ENCODE measurements at places on chromosomes 16 and 17.

DNA sequence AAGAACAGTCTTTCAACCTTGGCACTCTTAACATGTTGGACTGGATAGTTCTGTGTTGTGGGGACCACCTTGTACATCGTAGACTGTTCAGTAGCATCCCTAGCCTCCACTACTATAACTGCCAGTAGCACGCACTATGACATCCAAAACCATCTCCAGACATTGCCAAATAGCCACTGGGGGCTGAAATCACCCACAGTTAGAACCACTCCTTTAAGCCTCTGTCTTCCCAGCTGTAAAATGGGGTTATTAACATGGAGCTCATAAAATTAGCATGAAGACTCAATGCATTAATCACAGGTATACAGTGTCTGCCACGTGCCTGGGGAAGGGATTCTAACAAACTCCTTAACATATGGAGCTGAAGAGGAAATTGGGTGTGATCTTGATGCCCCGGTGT is 49.7 kb downstream of the LYRM1 start:
- no peak for DNase-seq

DNA sequence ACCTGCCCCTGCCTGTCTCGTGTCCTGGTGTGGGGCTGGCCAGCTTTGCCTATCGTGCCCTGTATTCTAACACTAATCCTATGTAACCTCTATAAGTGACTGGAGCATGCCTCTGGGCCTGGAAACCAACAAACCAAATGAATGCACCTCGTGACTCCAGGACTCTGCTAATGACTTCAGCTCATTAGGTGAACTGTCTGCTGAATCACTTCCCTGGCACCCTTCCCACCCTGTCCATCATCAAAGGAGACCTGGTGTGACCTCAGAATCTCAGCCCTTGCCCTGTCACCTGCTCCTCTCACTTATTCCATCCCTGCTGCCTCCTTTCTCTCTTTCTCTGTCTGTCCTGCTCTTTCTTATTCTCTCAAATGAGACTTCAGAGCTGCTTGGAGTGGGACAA is 322.4 kb downstream of the CBLN1 start:
- DNase-seq, result no peak

GRCh38 chr16:75792771-75793492 is 66.6 kb upstream of the CPHXL start:
- DNase-seq, result no peak

DNA sequence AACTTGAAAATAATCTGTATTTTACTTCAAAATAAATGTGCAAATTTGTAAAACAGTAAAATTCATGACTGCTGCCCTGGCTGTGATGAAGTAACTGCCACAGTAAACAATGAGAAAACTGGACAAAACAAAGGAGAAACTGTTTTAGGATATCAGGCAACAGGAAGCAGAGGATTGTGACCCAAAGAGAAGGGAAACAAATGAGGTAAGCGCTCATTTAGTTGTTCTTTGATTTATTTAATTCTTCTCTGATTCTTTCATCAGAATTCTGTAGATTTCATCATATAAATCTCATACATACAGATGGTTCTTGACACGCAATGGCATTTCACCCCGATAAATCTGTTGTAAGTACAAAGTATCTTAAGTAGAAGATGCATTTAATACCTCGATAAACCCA is 198.1 kb upstream of the AXIN2 start:
- no peak for DNase-seq

GRCh38 chr17:77957857-77958715 is at the start of gene TNRC6C:
TSS of gene TNRC6C (plus strand) at chr17:77958703. CDS start at chr17:78004207, 45,504 bp downstream.
- peak; percentile 99 for DNase-seq

DNA sequence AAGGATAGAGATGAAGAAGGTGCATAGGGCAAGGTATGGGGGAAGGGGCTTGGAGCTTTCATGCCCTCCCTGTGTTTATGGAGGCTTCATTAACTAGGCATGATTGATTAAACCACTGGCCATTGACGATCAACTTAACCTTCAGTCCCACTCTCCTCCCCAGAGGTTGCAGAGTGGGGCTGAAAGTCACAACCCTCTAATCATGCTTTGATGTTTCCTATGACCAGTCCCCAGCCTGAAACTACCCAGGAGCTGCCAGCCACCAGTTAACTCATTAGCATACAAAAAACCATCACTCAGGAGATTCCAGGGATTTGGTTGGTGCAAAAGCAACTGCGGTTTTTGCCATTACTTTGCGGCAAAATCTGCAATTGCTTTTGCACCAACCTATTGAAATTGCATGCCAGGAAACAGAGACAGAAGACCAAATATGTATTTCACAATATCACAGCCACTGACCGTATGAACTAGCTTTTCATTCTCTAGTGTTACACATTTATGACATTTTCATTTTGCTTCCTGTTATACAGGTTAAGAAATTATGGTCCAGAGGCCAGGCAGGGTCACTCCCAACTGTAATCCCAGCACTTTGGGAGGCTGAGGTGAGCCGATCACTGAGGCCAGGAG is 5.4 kb downstream of the GFOD2 start:
- no peak for DNase-seq

GRCh38 chr17:34669511-34669910 is 90.1 kb downstream of the TMEM132E start:
- no peak for DNase-seq

DNA sequence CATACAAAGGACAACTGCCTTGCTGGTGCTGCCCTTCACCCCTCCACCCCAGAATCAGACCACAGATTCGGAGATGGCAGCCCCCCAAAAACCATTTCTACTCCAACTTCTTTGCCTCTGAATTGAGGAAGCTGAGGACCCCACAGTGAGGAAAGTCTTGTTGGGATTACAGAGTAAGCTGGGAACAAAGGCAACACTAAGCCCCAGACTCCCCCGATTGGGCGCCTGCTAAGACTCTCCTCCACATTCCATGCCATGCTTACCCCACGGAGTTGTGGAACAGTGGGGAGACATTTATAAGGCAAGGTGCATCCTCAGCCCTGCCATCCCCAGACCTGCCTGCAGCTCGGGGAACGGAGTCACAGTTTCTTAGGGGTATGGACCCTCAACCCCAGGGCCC is 1.9 kb downstream of the GIT1 start:
- DNase-seq, result no peak

GRCh38 chr17:65190467-65191097 is 53.4 kb downstream of the RGS9 start:
- no peak for DNase-seq

DNA sequence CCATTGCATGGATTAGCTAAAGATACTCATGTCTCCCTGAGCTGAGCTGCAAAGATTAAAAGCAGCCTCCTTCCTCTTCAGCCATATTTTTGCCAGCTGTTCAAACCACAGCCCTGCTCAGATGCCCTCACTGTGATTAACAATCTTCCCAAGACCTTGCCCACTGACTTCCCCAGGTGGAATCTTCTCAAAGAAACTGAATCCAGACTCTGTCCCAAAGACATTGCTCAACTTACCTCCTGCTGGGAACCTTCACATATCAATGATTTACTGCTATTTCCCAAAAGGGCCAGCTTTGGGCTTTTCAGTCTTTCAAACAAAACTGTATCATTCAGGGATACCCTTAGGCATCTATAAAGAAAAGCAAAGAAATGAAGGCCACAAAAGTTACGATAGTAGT is 9.2 kb downstream of the C17orf67 start:
- no peak for DNase-seq

- DNase-seq, result no peak
Observed at GRCh38 chr17:80730739-80731138, 186.1 kb downstream of the RPTOR start.

GRCh38 chr17:80855196-80855947 is 136.3 kb upstream of the CHMP6 start:
- no peak for DNase-seq

DNA sequence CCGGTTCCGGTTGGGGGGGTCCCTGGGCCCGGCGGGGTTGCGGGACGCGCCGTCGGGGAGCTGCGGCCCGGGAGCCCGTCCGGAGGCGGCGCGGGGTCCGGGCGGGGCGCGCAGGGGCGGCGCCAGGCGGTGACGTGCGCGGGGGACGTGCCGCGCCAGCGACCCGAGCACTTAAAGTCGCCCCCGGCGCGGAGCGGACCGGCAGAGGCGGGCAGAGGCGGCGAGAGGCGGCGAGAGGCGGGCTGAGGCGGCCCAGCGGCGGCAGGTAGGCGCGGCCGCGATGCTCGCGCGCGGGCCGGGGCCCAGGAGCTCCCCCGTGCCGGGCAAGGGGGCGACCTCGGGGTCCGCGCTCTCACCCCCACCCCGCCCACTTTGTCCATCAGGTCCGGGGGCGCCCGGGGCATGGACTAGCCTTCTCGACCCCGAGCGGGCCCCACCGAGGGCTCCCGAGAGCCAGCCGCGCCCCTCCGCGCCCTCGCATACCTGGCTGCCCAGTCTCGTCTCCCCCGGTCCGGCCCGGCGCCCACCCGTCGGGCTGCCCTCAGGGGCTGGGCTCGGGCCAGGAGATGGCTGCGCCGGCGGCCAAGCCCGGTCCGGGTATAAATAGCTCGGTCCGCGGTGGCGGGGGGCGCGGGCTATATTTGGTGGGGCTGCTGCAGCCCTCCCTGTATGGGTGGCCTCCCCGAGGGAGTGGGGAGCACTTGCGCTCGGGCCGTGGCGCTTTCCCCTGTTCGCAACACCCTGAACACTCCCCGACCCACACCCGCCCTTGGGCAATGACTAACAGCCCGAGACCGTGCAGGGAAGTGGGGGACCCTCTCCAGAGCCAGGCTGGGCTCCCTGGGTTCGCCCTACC is at the start of gene SLC16A3:
Gene SLC16A3 (plus strand): TSS at position 201 of the 856 bp plus-strand sequence. CDS start 6,967 bp downstream, outside the sequence.
- no peak for DNase-seq

- no peak for DNase-seq
Observed at GRCh38 chr16:88870608-88871348, 4.3 kb upstream of the PABPN1L start.

GRCh38 chr17:5794881-5795506 is 210.7 kb upstream of the NLRP1 start:
- DNase-seq, result no peak

DNA sequence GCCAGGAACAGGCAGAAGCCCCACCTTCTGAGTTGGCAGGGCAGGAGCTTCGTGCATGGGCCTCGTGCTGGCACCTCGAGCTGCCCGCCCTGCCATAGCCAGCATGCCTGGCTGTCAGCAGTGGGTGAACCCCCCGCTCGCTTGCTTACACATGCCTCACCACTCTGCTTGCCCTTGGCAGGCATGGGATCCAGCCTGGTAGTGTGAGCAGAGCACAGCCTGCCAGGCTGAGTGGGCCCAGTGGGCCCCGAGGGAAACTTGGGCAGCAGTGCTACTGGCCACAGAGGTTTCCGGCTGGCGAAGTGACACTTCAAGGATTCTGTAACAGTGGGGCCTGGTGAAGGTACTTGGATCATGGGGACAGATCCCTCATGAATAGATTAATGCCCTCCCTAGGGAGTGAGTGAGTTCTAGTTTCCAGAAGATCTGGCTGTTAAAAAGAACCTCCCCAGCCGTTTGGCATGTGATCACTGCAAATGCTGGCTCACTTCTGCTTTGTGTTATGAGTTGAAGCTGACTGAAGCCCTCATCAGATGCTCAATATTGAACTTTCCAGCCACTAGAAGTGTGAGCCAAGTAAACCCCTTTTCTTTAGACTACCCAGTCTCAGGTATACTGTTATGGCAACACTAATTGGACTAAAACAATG is 114.7 kb downstream of the BCAS3 start:
- no peak for DNase-seq

GRCh38 chr17:34556931-34557330 is 22.5 kb upstream of the TMEM132E start:
- no peak for DNase-seq

DNA sequence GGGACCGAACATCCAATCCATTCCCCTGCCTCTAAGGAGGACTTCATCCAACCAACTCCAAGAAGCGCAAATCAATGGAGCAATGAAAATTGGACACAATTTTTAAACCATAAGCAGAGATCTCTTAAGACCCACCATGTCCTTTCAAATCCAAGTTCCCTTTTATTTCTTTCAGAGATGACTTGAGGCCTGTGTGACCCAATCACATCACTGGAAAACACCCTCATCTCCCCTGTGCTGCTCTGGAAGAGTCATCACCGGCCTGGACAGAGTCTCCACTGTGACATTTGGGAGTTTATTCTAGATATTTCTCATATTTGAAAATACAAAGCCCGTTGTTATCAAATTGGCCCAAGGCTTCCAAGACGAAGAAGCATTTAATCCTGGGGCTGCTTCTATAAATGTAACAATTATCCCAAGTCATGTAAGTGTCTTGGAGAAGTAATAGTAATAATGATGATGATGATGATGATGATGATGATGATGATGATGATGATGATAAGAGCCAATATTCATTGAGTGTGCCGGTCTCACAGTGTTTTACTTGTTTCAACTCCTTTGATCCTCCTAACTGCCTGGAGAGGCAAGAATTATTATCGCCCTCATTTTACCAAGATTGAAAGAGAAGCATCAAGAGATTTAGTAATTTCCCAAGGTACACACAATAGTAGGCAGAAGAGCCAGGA is 72.1 kb downstream of the COPRS start:
- DNase-seq, result no peak

DNA sequence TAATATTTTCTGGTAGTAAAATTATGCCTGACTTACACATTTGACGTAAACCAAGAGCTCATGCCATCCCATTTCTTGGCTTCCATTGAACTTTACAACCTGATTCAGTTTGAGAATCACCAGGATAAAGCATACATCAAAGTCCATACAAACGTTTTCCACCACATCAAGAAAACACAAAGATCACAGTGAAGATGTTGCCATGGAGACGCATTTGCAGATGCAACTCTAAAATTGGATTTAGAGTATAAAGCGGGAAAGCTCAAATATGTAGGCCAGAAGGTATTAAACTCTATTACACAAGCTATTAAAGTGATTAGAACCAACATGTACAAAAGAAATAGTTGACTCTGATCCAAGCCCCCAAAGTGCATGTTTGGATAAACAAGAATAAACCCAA is 10.4 kb downstream of the C16orf46 start:
- DNase-seq, result no peak

- DNase-seq, result no peak
Observed at GRCh38 chr17:3033741-3034577, 29.4 kb downstream of the OR1D5 start.

- no peak for DNase-seq
Observed at GRCh38 chr16:23784811-23785447, 30.1 kb downstream of the CHP2 start.

- no peak for DNase-seq
Observed at GRCh38 chr16:20918486-20919239, 18.1 kb downstream of the LYRM1 start.

GRCh38 chr17:20223808-20224328 is 214.7 kb downstream of the SPECC1 start:
- DNase-seq, result no peak

DNA sequence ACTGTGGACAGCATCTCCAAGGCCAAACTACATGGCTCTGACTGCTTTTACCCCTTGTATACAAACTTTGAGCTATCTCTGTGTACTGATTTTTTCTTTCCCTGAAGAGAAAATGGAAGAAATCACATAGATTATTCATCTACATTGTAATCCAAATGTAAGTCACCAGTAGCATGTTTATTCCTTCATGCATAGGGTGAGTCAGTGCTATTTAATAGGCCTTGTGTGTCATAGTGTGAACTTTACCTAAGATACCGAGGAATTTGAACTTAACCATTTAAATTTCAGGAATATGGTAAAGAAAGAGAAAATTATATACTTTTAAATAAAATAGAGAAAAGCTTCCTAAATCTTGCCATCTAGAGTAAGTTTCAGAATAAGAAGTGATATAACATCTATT is 16.5 kb downstream of the PHKB start:
- no peak for DNase-seq
